ENCODE measurements at places on chromosomes 12 and 14.

DNA sequence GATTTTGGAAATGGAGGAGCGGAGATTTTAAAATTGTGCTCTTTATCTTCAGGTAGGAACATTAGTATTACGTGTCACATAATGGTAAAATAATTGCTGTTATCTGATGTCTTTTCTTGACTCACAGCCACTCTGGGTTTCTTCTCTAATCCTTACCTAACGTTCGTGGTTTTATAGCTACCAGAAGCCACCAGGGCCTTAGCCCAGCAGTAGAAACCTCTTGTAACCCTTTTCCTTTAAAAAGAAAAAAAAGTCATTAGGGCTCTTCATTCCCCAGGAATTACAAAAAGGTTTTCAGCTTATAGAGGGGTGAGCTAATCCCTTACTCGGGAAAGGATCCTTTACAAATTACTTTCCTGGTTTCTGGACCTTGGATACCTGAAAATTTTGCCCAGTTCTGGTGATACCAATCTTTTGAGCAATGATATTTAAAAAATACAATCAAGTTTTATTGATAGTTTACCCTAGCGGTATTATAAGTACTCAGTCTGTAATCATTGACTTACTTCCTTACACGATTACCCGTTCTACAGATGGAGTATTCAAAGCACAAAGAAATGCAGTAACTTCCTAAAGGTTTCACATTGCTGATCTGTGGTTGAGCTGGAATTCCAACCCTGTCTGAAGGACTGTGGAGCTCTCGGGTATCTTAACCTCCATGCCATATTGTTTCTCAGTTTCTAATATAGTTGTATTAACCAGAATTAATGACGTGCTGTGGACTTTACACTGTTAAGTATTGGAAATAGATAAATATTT is 1.6 kb downstream of the GABARAPL1 start:
- DNase-seq: no peak

- DNase-seq: no peak
Measured at GRCh38 chr14:101234244-101234937, 326.9 kb upstream of the DIO3 start.

DNA sequence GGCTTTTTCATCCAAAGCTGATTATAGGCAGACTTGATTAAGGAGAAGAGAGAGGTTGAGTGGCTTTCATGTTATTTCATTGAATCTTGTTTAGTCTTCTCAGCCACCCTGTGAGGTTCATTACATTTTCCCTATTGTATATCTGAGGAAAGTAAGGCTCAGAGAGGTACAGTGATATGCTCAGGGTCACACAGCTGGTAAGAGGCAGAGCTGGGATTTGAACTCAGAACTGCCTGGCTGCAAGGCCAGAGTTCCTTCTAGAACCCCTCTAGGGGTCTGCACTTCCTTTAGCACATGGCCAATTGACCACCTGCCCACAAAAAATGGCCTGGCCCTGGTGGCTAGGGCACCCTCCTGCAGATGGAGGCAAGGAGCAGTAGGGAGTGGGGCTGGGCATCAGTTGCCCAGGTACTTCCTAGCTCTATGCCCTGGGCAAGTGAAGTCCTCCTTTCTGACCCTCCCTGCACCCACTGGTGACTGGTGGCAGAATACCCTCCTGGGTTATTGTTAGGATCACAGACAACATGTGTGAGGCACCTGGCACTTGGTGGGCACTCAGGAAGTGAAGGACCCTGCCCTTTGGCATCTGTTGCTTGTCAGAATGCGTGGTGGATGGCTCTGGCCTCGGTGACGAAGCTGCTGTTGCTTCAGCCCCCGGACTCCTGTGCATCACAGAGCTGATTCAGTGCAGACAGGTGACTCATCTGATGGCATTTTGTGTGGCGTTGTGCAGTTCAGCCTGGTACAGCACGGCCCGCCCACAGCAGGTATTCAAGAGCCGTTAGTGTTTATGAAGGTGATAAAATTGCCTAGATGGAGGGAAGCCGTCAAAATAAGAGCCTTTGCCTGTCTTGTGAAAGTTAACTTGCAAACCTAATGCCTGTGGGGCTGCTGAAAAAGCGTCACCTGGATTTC is 115.8 kb downstream of the SLC25A47 start:
- no peak for DNase-seq

DNA sequence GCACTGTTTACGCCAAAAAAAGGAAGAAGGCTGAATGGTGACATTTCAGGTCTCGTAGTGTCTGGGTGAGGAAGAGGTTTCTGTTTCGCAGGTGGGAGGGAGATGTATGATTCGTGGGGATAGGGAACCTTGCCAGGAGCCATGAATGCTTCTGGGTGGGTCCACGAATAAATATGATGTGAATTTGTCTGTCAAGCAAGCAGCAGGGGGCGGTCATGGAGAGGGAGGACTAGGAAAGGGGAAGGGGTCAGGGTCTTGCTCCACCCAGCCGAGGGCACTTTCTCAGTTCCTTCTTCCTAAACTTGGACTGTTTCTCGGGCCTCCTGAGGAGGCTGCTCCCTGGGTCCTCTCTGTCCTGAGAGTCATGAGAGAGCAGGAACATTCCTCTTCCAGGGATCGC is 72.5 kb downstream of the LGMN start:
- no peak for DNase-seq

GRCh38 chr12:111034083-111034885 is 113.9 kb upstream of the MYL2 start:
- DNase-seq: no peak

GRCh38 chr14:31677630-31678029 is 116.4 kb downstream of the NUBPL start:
- no peak for DNase-seq

GRCh38 chr12:31914927-31915326 is 44.3 kb upstream of the RESF1 start:
- no peak for DNase-seq

DNA sequence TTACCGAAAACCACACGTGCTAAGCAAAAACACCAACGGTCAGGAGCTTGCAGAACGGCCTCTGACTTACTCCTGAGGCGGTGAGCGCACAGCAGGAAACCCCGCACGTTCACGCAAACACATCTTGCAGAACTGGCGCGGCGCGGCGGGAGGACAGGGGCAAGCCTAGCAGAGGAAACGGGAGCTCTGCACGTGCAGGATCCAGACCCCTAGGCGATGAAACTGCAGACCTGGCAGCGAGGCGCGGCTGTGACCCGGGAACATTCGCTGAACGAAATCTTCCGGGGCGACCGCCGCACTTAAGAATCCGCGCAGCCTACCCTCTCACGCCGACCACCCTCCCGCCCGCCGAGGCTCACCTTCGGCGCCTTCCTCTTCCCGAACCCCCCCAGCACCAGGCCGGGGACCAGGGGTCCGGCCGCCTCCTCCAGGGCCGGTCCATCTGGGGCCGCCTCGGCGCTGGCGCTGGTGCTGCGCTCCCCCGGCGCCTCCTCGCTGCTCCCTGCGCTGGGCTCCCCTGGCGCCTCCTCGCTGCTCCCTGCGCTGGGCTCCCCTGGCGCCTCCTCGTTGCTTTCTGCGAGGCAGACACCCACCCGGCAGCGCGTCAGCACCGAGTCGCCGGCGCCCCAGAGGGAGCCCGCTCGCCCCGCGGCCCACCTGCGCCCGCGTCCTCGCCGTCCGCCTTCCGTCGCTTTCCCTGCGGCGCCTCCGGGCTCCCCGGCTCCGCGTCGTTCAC is 615 bp downstream of the DDX51 start:
- no peak for DNase-seq

DNA sequence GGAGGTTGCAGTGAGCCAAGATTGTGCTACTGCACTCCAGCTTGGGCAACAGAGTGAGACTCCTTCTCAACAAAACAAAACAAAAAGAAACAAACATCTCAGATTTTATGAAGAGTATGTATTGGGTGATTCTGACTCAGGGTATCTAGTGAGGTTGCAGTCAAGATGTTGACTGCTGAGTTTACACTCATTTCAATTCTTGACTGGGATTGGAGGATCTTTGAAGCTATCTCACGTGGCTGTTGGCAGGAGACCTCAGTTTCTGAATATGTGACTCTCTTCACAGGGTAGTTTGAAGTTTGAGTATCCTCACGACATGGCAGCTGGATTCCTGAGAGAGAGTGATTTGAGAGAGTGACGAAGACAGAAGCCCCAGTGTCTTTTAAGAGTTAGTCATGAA is 29.4 kb downstream of the ERC1 start:
- no peak for DNase-seq

GRCh38 chr12:77485961-77486854 is 344.5 kb upstream of the NAV3 start:
- no peak for DNase-seq

GRCh38 chr12:88753066-88753465 is 172.8 kb upstream of the KITLG start:
- DNase-seq: no peak

- no peak for DNase-seq
Measured at GRCh38 chr14:99125616-99126431, 146.2 kb downstream of the BCL11B start.

DNA sequence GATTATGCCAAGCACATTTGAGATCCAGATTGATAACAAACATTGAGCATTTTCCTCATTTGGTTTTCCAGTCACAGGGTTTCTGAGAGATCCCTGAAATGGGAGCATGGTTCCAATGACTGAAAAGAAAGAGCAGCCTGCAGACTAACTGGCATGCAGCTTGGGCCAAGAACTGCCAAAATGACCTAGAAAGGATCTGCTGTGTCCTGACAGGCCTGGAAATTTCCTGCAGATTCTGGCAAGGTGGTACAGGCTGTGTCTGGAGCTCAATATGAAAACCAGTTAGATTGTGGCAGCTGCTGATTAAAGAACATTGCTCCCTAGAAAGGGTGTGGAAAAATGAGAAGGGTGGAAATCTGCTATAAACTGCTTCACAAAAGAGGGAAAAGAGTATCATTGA is 417.3 kb downstream of the IPO8 start:
- no peak for DNase-seq

GRCh38 chr12:114302117-114302516 is 103.8 kb downstream of the TBX5 start:
- no peak for DNase-seq

DNA sequence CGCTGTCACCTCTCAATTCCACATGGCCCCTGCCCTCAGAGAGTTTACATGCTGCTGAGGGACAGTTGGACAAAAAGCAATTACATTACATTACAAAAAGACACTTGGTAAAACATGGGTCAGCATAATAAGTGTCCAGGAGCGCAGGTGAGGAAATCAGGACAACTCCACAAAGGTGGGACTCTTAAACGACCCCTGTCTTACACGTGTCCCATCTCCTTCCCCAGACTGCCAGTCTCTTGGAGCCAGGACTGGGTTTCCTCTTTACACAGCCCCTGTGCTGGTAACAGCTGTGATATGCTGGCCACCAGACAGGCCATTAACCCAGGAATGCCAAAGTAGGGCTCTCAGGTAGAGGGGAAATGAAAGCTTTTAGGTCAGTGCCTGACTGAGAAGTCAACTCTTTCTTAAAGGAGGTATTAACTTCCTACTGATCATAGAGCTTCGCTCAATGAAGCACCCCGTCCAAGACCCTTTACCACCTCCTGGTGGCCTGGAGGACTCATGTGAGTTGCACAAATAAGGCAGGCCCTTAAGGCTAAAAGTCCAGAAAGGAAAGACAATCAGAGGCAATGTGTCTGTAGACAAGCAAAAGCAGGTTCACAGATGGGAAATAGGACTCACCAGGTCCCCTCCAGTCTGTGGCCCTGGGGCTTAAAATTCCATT is 55.5 kb downstream of the ANO2 start:
- DNase-seq: no peak

- no peak for DNase-seq
Measured at GRCh38 chr12:116624516-116624915, 65.3 kb downstream of the MAP1LC3B2 start.

DNA sequence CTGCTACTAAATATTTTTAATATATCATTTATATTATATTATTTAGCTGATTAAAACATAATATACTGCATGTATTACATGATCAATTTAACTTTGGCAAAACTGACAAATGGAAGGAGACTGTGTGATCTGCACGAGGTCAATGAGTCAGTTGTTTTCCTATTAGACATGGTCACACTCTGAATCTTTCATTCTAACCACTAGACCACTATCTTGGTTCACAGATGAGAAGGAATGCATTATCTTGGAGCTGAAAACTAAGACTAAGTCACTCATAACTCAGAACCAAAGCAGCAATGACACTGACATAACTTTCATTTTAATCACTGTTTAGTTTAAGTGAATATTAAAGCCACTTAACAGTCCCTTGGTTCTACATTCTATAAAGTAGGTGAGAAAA is 37.4 kb downstream of the GNPTAB start:
- DNase-seq: no peak

GRCh38 chr12:10590966-10591365 is 22.4 kb downstream of the MAGOHB start:
- no peak for DNase-seq

DNA sequence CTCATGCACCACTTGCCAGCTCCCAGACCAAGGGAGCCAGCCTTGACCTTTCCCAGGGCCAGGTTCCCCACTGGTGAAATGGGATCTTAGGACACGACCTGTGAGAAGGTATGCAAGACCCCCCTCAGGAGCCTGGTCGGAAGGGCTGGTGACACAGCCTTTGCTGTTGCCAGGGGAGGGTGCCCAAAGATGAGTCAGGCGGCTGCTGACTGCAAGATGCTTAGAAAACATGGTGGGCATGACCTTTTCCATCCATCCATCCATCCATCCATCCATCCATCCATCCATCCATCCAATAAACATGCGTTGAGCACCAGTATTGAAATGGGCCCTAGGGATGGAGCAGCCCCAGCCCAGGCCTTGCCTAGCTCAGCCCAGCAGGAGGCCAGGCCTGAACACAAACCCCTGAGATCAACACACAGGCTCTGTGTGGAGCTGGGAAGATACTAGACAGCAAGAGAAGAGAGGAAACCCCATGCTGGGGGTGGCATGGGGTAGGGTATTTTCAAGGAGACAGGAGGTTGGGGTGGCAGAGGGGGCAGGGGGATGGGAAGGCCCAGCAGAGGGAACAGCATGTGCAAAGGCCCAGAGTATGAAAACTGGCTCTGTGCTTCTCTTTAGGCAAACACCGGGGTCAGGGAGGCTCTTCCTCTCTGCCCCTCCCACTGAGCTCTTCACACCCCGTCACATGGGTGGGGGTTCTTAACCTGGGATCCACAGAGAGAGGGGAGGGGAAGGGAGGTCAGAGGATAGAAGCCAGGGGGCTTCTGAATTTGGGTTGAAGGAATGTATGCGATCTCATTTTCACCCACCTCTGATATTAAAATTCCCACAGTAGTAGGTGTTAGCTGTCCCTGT is 26.2 kb upstream of the YY1 start:
- DNase-seq: no peak

DNA sequence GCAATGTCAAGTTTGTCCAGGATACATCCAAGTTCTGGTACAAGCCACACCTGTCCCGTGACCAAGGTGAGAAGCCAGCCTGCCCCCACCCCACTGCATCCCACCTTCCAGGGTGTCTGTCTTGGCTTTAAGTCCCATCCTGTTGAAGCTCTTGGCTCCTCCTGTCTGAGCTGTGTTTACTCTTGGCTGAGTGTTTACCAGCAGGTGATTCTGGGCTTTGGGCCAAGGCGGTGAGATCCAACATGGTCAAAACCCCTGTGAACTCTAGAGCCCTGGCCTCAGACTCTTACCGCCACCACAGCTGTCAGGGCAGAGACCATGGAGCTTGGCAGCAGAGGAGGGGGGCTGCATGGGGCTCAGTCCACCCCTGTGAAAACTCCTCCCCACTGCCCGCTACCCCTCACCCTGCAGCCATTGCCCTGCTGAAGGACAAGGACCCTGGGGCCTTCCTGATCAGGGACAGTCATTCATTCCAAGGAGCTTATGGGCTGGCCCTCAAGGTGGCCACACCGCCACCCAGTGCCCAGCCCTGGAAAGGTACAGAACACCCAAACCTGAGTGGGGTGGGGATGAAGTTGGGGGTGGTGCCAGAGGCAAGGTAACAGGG is 11.6 kb downstream of the TNS2 start:
- peak; percentile 84 for DNase-seq
